T-helper 9 cell (primary cell): ENCODE measurements at places on chromosomes 1 and 21.

DNA sequence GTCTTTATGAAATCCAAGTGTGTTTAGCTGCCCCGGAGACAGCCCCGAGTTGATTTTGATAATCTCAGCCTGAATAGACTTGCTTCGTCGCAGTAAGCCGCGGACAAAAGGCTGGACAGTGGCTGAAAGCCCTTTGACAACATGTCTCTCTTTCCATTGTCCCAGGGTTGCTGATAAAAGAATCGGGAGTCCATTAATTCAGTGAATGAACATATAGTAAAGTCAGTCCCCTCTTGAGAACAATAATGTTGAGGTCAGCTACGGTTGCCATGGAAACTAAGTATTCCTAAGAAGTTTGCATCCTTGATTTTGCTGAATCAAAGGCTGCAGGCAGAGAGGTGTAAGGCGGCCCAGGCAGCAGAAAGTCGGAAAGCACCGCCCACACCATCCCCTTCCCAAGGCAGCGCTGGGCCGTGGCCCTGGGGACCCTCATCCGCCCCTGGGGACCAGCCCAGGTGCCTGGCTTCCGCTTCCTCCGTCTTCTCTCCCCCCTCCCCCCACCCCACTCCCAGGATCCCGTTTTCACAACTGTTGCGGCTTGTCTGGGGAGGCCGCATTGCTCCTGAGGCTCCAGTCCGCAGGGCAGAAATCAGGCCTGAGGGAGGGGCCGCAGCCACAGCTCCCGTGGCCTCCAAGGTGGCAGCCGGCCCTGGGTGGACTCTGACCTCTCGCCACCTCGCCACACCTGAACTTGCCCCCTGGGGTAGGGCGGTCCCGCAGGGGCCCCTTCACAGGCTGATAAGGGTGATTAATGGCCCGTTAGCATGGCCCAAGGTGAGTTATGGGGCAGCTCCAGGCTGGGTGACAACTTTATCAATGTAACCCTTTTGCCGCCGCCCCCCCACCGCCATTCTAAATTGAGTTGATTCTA lies 180.9 kb downstream of the PRDM16 start:
- DNase-seq: no peak

DNA sequence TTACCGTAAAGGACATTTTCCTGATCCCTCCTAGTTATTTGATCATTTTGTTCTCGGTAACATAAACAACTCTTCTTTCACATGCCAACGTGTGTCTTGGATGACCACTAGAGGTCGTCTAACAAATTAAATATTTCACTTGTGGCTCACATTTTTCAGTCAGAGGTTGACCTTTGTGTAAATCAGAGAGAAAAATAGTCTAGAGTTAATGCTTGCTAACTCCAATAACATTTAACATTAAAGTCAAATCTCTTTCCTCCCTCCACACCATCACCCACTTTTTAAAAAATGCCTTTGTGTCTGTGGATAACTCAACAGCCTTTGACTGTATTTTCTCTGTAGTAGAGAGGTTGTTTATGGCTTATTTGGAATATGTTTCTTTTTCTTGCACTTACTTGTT lies 220.5 kb upstream of the B3GALT2 start:
- DNase-seq: no peak

DNA sequence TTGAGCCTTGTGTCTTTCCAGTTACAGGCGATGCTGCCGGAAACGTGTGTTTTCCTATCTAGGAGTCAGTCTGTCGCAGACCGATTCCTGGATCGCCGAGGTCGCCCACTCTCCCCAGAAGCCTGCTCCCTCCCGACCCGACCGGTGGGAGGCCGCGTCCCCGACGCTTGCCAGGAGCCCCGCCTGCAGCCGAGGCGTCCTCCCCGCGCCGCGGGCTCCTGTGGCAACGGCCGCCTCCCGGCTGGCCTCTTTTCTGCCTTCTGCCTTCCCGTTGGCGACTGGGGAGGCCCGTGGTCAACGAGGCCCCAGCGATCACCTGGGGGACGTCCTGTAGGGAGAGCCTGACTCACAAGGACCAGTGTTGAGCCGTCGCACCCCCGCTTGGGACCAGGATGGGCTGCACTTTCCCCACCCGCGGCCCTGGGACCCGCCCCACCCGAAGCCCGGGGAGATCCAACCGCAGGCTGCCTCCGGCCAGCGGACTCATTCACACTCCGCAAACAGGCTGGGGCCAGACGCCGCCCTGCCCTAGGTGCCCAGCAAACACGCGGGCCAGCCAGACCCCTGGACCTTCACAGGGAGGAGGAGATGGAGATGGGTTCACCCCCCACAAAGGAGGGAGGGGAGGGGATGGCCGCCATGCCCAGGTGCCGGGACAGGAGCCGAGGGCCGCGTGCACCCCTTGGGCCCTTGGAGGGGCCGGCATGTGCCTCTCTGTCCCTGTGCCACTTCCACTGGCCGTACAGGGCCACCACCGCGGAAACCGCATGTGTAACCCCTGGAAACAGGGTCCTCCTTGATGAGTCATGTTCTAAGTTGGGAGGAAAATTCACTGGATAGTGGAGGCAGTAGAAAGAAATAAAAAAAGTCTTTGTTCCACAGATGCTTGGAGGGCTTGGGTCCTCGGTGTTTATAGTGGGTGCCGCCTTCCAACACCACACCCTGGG lies 7.2 kb upstream of the COL6A1 start:
- DNase-seq: no peak

- no peak for DNase-seq
These were observed 253.3 kb upstream of the RGS18 start for GRCh38 chr1:191904991-191905390.

DNA sequence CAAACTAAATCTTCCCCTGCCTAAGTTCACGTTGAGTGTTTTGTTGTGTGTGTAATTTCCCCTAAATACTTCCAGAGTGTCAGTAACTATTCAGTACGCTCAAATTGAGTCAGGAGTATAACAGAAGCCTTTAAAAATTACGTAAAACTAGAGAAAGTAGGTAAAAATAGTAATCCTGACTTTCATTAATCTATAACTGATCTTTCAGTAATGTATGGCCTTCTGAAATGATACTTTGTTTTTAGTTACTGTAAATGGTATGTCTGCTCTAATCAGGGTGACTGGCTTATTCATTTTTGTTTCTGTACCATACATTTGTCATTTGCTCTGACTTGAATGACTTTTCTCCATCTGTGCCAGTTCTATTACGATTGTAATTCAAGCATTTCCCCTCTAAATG lies 29.4 kb downstream of the MIER1 start:
- no peak for DNase-seq

GRCh38 chr1:173405281-173405680 lies 71.9 kb upstream of the PRDX6 start:
- no peak for DNase-seq

GRCh38 chr1:151504252-151504651 lies 6.9 kb upstream of the CGN start:
- DNase-seq: no peak

GRCh38 chr1:215830226-215830810 lies 263.2 kb downstream of the KCTD3 start:
- DNase-seq: no peak

GRCh38 chr1:155352631-155353030 lies 31.9 kb downstream of the RUSC1 start:
- DNase-seq: no peak

- DNase-seq: no peak
These were observed 14.4 kb downstream of the NSL1 start for GRCh38 chr1:212777151-212777550.

DNA sequence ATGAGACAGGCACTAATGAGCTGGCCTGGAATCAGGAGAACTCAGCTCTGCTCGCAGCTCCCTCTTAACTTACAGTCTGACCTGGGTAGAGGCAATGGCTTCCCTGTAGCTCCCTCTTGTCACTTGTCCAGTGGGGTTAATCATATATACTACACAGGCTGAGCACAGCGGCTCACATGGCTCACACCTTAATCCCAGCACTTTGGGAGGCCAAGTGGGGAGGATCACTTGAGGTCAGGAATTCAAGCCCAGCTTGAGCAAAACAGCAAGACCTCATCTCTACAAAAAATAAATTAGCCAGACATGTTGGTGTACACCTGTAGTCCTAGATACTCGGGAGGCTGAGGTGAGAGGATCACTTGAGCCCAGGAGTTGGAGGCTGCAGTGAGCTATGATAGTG lies 4.2 kb downstream of the S100A6 start:
- DNase-seq: no peak

DNA sequence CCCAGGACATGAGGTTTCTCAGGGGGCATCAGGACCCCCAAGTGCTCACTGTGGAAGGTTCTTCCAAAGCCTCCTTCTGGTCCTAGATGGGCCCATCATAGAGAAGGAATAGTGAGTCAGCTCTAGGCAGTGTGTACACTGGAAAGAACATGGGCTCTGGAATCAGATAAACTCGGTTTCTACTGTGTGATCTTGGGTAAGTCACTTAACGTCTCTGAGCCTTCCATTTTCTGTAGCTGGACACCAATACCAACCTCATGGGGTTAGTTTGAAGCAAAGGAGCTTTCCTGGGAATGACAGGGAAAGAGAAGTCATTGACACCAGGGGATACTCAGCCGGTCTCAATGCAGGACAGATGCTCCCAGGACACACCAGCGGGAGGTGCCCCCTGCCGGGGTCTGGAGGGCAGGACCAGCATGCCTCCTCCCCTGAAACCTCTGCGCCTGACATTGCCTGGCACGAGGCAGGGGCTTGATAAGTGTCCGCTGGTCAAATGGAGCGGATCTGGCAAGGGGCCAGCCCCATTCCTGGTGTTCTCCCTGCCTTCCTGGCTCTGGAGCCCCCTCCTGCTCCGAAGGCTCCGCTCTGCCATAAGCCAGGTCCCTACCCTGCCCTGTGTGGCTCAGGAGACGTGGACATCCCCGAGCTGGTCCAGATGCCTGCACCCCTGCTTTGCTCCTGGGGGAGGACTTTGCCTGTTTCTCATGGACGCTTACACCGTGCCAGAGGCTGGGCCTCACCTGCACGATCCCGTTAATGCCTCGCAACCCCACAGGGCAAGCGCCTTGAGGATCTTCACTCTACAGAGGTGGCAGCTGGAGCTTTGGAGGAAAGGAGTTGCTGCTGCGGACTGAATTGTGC lies 52.8 kb downstream of the EDN2 start:
- no peak for DNase-seq

DNA sequence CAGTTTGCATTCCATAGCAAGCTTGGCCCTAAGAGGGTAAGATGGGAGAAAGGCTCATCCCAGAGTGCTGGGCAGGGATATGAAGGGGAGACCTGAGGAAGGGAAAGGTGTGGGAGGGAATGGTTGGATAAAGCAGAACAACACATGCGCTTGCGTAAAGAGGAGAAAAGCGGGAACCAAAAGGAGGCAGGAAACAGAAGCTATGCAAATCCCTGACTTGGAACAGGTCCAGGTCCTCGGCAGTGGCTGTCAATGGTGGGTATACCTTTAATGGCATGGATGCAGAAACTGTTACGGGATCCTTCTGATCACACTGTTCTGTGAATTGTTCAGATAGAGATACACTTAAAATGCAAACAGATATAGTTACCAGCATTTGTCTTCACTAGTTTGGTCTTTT lies 455.6 kb downstream of the SIPA1L2 start:
- DNase-seq: no peak

GRCh38 chr1:16226490-16227179 lies 10.3 kb downstream of the CPLANE2 start:
- no peak for DNase-seq

DNA sequence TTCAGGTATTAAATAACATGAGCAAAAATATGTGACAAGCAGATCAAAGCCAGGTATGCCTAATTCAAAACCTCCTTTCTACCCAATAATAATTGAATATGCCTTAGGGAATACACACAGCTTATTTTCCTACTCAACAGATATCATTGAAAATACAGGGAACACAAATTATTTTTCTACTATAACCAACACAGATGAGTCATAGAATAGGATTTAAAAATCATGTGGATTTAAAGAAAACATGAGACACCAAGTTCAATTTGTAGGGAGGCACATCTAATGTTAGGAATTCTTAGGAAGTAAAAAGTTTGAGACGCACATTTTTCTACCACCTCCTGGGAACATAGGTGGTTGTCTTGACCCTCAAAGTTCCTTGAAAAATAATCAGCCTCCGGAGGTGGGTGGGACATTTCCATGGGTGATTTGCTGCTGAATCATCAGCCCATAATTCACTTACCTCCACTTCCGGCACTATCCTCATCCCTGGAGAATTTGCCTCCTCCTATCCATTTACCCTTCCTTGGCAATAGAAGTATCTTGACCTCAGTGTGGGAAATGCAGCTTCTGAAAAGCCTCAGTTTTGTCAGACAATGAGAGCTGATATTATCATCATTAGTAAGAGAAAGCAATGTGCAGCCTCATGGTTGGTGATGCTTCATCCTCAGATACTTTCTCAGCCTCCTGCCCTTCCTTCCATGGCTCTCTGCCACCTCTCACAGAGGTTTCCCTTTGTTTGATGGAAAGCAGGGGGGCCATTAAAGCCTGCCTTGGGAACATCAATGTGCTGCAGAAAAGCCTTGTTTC lies 33.5 kb upstream of the RGS4 start:
- no peak for DNase-seq

- DNase-seq: no peak
These were observed 622.5 kb upstream of the NR5A2 start for GRCh38 chr1:199404976-199405375.

DNA sequence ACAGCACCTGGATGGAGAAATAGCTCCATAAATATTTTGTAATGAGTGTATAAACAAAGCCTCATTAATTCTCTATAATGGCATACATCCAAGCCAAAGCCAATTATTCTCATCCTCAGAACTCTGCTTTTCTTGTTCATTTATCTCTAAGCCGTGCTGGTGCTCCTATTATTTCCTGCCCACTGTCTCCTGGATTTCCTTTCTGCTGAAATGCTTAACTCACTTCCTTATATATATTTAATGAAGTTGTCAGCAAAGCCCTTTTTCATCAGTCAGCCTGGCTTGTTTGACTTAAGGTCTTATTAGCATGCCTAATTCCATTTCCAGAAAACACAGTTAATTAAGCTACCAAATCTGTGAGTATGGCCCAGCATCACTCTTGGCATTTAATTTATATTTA lies 93.4 kb downstream of the SLC25A24 start:
- no peak for DNase-seq

- no peak for DNase-seq
These were observed 19.3 kb downstream of the QSOX1 start for GRCh38 chr1:180173952-180174351.

DNA sequence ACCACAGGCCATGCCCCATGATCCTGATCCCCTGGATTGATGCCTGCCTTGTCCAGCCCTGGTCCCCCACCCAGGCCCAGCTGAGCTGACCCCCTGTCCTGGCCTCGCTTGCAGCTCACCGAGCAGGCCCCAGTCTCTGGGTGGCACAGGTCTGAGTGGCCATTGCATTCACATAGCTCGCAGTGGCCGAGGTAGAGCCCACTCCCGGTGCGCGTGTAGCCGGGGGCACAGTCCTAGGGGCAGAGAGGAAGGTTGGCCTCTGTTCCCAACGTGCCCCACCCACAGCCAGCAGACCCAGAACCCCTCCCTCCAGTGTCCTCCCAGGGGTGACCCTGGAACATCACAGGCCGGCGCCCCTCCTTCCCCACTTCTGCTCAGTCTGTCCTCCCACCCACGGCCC lies 51.9 kb downstream of the LDLRAD2 start:
- DNase-seq: no peak

- DNase-seq: no peak
These were observed 3.5 kb downstream of the GNAT2 start for GRCh38 chr1:109615879-109616278.

DNA sequence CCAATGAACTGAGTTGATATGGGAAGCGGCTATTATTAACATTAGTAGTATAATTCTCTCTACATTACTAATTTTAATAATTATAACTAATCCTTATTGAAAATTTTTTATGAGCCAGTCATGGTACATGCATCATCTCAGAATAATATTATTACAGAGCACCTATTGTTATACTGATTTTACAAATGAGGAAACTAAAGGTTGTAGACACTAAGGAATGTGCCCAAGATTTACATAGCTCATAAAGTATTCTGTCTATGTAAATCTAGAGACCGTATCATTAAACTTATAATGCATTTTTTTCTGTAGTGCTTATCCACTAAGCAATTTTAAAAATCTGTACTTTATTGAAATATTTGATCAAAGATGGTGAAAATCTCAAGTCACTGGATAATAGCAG lies 825.9 kb downstream of the PLA2G4A start:
- no peak for DNase-seq
